ENCODE measurements at places on chromosomes 2 and 18. TPM values are rescaled to one million over a fixed set of nuclear protein-coding genes. Genes with fewer than 3 reads are reported as not detected.

The DCC gene
- polyA plus RNA-seq, result 0.42 TPM

The CEBPZOS gene
- 33.0 TPM for polyA plus RNA-seq

The CCDC178 gene
- 7.0 TPM for polyA plus RNA-seq

The DPP4 gene
- polyA plus RNA-seq, result 46.6 TPM

The C2orf72 gene
- polyA plus RNA-seq, result 0.06 TPM

The SERPINB8 gene
- polyA plus RNA-seq, result 4.4 TPM

The ERICH2 gene
- 0.23 TPM for polyA plus RNA-seq

The XDH gene
- not detected for polyA plus RNA-seq

The TRABD2A gene
- 35.7 TPM for polyA plus RNA-seq

The APCDD1 gene
- polyA plus RNA-seq, result 67.4 TPM

The COL3A1 gene
- polyA plus RNA-seq, result 829 TPM

The REG3G gene
- polyA plus RNA-seq, result 0.08 TPM

DNA sequence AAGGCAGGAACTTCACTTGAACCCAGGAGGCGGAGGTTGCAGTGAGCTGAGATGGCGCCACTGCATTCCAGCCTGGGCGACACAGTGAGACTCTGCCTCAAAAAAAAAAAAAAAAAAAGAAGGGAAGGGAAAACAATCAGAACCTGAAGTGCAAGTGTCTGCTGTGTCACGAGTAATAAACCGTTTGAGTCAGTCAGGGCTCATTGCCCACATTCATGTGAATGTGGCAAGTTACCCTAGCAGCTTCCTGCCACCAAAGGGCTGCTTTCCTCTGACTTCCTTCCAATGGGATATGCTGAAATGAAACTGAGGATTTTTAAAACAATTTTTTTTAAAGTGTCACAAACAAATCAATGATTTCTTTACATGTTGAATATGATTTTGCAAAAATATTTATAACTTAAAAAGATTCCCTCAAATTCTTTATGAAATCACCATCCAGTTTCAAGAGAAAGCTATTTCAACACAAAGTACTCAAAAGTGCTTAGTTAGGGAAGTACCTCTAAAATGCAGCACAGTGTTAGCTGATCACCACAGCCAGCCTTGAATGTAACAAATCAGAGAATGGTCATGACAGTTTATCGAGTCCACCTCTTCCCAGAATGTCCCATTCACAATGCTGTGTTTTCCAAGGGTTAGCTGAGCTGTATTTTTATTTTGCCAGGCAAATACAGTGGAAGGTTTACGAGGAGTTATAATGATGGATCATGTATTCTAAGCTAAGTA is 36.4 kb downstream of the WDSUB1 start:
- H3K27ac ChIP-seq, result no peak overlapping the region
- no peaks in the 10 kb centered on the region for H3K36me3 ChIP-seq
- no peaks in the 10 kb centered on the region for H3K27me3 ChIP-seq

- no peak for DNase-seq
- no peaks in the 10 kb centered on the region for H3K27me3 ChIP-seq
- H3K4me1 ChIP-seq, result no peaks in the 10 kb centered on the region
- no peak overlapping the region for H3K4me3 ChIP-seq
- no peaks in the 10 kb centered on the region for H3K36me3 ChIP-seq
Measured at GRCh38 chr2:63023444-63023843, 27.2 kb upstream of the OTX1 start.

DNA sequence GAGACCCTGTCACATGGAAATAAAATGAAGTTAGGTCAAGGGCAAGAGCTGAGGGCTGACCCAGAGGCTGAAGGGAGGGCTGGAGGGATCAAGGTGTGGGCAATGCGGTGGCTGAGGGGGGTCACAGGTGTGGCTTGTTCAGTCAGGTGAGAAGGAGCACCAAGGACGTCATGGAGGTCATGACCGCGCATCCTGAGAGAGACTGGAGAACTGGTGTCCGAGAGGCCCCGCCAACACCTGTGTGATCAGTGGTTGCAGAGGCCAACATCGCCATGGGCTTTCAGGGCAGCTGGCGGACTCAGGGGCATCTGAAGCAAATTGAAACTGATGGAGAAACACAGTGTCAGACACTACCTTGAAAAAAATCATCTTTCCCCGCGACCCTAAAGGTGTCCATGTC is 13.0 kb downstream of the TOGARAM2 start:
- H3K27me3 ChIP-seq, result no peaks in the 10 kb centered on the region
- no peak overlapping the region for H3K27ac ChIP-seq
- DNase-seq, result no peak
- H3K4me1 ChIP-seq, result no peaks in the 10 kb centered on the region
- H3K4me3 ChIP-seq, result no peak overlapping the region

DNA sequence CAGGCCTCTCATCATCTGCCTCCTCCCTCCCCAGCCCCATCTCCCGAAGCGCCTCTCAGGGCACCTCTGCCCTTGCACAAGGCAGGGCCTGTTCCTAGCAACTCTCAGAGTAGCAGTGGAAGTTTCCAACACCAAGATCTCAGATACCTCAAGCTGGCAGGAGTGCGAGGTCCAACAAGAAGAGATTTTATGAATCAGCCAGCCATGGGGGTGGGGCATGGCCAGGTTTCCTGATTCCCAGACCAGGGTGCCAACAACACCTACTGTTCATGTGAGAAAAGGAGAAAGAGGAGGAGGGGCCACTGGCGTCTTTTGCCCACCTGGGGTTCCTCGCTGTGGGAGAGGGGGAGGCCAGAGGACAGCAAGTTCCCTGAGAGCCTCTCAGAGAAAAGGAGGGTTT is 6.6 kb upstream of the STEAP3 start:
- no peak overlapping the region for H3K4me3 ChIP-seq
- no peak overlapping the region for H3K27ac ChIP-seq
- H3K27me3 ChIP-seq, result no peaks in the 10 kb centered on the region
- no peaks in the 10 kb centered on the region for H3K36me3 ChIP-seq
- DNase-seq, result no peak

- peak overlapping the region; percentile 55 for H3K27ac ChIP-seq
- no peak overlapping the region for H3K4me3 ChIP-seq
- H3K36me3 ChIP-seq, result no peaks in the 10 kb centered on the region
- H3K27me3 ChIP-seq, result no peaks in the 10 kb centered on the region
Measured at GRCh38 chr2:20378891-20379519, 28.4 kb upstream of the PUM2 start.

GRCh38 chr2:156635646-156636045 is 199.5 kb downstream of the GPD2 start:
- H3K4me3 ChIP-seq, result no peak overlapping the region
- H3K4me1 ChIP-seq, result no peaks in the 10 kb centered on the region
- H3K36me3 ChIP-seq, result no peaks in the 10 kb centered on the region
- DNase-seq, result no peak
- no peak overlapping the region for H3K27ac ChIP-seq

DNA sequence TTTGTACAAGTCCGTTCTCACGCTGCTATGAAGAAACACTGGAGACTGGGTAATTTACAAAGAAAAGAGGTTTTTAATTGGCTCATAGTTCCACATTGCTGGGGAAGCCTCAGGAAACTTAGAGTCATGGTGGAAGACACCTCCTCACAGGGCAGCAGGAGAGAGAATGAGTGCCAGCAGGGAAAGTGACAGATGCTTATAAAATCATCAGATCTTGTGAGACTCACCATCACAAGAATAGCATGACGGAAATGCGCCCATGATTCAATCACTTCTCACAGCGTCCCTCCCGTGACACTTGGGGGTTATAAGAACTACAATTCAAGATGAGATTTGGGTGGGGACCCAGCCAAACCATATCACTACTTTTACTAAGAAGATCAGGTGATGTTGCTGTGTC is 285.8 kb downstream of the TMX3 start:
- no peak overlapping the region for H3K4me3 ChIP-seq
- no peak overlapping the region for H3K27ac ChIP-seq
- DNase-seq, result no peak
- H3K36me3 ChIP-seq, result no peaks in the 10 kb centered on the region
- H3K27me3 ChIP-seq, result no peaks in the 10 kb centered on the region
- H3K4me1 ChIP-seq, result no peaks in the 10 kb centered on the region

DNA sequence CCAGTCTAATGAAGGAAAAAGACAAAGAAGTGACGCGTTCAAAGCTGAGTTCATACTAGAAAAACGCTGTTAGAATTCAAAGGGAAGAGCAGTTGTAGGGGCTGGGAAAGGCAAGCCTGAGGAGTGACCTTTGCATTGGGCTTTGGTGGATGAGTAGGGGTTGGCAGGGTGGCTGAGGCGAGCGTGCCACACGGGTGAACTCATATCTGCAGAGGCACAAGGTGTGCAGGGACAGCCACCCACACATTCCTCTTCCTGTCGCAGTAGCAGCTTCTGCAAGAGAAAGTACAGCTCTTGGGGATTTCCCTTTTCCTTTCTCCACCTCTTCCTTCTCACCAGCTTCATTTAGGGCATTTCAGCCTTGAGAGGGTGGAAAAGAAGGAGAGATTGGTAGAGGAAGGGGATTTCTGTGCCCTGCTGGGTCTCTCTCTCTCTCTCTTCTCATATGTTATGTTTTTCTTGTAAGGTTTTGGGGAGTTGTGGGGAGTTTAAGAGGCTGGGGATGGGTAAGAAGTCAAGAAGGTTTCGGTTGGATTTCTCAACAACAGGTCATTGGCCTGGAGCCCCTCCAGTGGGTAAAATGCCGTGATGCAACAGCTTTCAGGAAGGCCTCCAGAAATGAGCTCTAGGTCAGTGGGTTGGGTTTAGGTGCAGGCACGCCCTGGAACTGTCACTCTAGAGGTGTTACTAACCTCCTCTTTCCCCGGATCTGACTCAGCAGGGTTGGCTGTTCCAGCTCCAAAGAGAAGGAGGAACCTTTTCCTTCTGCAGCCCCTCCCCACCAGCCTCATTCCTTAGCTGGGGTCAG is 40.1 kb downstream of the ODC1 start:
- H3K27ac ChIP-seq, result no peak overlapping the region
- H3K4me3 ChIP-seq, result no peak overlapping the region

GRCh38 chr18:11859903-11860407 is 8.7 kb downstream of the CHMP1B start:
- no peak for DNase-seq
- H3K27me3 ChIP-seq, result no peaks in the 10 kb centered on the region
- no peaks in the 10 kb centered on the region for H3K36me3 ChIP-seq
- no peaks in the 10 kb centered on the region for H3K4me1 ChIP-seq
- H3K27ac ChIP-seq, result no peak overlapping the region

GRCh38 chr2:119735565-119735964 is 24.2 kb upstream of the PTPN4 start:
- no peak overlapping the region for H3K4me3 ChIP-seq
- no peaks in the 10 kb centered on the region for H3K36me3 ChIP-seq
- no peaks in the 10 kb centered on the region for H3K4me1 ChIP-seq
- no peak for DNase-seq
- no peak overlapping the region for H3K27ac ChIP-seq

- no peak overlapping the region for H3K27ac ChIP-seq
- H3K36me3 ChIP-seq, result no peaks in the 10 kb centered on the region
- H3K4me3 ChIP-seq, result no peak overlapping the region
- no peak for DNase-seq
- no peaks in the 10 kb centered on the region for H3K4me1 ChIP-seq
Measured at GRCh38 chr2:66134138-66134701, 300.7 kb upstream of the MEIS1 start.

DNA sequence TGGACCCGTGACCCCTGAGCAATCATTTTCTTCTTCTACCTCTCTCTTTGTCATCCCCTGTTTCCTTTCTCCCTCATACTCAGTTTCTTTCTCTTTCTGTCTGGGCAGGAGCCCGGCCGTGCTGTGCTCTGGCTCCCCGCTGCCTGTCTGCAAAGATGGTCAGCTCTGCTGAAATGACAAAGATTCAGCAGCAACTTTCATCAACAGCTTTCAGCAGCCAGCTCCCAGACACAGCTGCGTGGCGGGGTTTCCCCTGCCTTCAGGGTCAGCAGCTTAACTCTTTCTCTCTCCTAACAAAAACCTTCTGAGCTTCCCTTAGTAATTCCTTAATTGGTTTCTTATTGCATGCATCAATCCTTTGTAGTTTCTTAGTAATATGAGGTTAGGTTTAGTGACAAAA is 1234.4 kb downstream of the CNTNAP5 start:
- H3K36me3 ChIP-seq, result no peaks in the 10 kb centered on the region
- H3K4me3 ChIP-seq, result no peak overlapping the region
- no peak for DNase-seq
- H3K27me3 ChIP-seq, result no peaks in the 10 kb centered on the region

GRCh38 chr2:218285604-218286003 is 6.7 kb downstream of the TMBIM1 start:
- H3K4me1 ChIP-seq, result peaks cover 31% of the 10 kb centered on the region
- H3K36me3 ChIP-seq, result no peaks in the 10 kb centered on the region
- peak overlapping the region; percentile 58 for H3K27ac ChIP-seq
- H3K4me3 ChIP-seq, result no peak overlapping the region

GRCh38 chr2:173644146-173644545 is 289.5 kb downstream of the CDCA7 start:
- H3K4me3 ChIP-seq, result no peak overlapping the region
- no peaks in the 10 kb centered on the region for H3K27me3 ChIP-seq
- H3K4me1 ChIP-seq, result no peaks in the 10 kb centered on the region
- DNase-seq, result no peak
- no peak overlapping the region for H3K27ac ChIP-seq

DNA sequence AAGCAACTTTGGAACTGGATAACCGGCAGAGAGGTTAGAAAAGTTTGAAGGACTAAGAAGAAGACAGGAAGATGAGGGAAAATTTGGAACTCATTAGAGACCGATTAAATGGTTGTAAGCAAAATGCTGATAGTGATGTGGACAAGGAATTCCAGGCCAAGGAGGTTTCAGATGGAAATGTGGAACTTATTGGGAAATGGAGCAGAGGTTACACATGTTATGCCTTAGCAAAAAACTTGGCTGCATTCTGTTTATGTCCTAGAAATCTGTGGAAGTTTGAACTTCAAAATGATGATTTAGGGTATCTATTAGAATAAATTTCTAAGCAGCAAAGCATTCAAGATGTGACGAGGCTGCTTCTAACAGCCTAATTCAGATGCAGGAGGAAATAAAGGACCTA is 675.1 kb upstream of the SYT4 start:
- H3K4me3 ChIP-seq, result no peak overlapping the region
- no peaks in the 10 kb centered on the region for H3K27me3 ChIP-seq
- no peak for DNase-seq

GRCh38 chr2:210167227-210167626 is 4.0 kb downstream of the KANSL1L start:
- H3K4me1 ChIP-seq, result peaks cover 1% of the 10 kb centered on the region
- no peaks in the 10 kb centered on the region for H3K27me3 ChIP-seq
- no peak for DNase-seq
- no peak overlapping the region for H3K4me3 ChIP-seq
- H3K27ac ChIP-seq, result no peak overlapping the region

DNA sequence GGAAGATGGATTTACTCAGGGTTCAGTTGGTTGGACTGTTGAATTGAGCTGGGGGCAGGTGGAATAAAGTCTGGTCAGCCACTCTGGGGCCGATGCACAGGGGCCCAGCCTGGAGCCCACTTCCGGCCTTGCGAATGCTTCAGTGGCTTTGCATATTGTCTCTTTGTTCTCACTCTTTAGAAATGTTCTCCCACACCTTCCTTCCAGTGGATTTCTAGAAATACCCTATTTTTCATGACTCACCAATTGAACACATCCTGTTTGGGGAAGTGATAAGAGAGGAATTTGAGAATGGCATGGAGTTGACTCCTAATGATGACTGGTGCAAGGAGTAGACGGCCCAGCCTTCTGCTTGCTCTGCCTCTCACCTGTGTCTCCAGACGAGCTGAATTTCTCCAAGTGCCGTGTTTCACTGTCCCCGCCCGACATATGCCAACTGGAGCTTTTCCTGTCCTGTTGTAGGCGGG is 28.1 kb downstream of the ASAP2 start:
- H3K27ac ChIP-seq, result no peak overlapping the region
- peaks cover 53% of the 10 kb centered on the region for H3K4me1 ChIP-seq
- H3K4me3 ChIP-seq, result no peak overlapping the region
- H3K27me3 ChIP-seq, result no peaks in the 10 kb centered on the region
- no peak for DNase-seq

All from ovary (tissue), 10 donors.